ENCODE measurements at places on chromosomes 1 and 21.

DNA sequence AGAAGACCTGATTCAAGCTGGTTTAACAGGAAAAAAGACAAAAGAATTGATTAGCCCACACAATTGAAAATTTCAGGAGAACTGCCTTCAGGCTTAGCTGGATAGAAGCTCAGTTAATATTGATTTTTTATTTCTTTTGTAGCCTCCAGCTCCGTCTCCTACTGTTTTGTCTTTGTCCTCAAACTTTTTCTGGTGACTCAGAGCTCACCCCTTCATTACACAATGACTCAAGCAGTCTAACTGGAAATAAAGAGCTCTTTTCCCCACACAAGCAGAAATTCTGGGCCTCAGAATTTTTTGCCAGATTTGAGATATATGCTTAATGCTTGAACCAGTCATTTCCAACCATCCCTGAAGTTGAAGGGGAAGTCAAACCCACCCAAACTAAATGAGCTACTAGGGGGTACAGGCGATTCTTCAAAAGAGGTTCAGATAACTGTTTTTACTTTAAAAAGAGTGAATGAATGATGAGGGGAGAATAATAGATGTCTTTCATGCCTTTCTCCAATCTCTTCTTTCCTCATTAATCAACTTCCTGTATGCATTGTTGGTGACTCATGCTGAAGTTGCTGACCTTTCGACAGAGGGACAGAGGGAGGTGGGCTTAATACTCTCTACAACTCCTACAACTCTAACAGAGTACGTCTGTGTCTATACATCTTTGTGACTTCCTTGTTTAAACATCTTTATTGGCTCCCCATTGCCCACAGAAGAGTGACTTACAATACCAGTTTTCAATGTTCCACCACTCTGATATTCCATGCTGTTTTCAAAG is 6.2 kb upstream of the ACP6 start:
- DNase-seq, result no peak

GRCh38 chr21:26732432-26733221 is 112.6 kb downstream of the ADAMTS1 start:
- no peak for DNase-seq

DNA sequence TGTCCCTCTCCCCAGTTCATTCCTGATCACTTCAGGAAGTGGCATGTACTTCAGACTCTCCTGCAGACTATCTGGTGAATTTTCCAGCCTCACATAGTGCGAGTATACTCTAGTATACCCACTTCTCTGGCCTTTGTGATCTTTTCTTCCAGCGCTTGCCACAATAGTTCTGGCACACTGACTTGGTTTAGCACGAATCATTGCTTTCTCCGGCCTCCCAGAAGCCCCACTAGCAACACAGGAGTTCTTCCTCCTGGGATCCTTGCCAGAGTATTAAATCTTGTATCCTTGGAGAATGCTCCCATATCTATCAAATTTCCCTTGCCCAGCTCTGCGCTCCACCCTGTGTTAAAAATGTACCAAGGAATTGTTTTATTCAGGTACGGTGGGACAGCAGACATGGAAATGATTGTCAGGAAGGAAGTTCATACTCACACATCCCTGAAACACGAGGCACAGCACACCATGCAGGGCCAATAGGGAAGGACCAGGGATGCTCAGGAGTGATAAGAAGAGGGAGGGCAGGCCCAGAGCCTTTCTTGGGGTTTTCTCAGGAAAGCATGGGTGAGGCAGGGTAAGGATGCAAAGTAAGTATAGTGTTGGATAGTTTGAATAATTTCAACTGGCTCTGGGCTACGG is 136.7 kb downstream of the ADSS2 start:
- DNase-seq, result no peak

- no peak for DNase-seq
These were observed 35.9 kb downstream of the SLC30A1 start for GRCh38 chr1:211543025-211543424.

DNA sequence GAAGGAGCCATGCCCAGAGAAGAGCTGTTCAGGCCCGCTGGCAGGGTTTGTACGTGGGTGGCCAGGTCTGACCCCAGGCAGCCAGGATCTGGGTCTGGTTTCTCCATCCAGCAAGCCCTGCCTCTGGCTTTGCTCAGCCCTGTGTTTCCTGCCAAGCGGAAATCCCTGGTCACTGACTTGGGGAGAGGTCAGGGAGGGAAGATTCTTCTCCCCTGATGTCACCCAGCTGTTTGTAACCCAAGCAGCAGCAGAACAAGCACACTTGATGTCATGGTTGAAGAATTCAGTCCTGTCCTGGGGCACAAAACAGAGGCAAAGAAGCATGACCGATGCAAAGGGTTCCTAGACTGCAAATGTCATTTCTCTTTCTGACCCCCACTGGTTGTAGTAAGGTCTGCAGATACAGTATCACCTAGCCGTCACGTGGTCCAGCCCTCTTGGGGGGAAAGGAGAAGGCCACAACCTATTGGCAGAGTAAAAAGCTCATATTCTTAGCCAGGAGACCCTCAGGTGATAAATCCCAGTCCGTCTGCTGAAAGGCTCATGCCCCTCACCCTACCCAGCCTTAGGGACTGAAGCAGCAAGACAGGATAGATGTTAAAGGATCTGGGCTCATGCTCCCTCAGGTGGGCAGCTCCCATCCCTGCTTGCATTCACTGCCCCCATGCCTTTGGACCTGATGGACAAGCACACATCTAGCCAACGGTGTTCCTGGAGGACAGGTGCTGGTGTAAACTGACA is 120.9 kb downstream of the SYT2 start:
- no peak for DNase-seq

GRCh38 chr1:58573705-58574591 is 3.1 kb downstream of the TACSTD2 start:
- peak; percentile 33 for DNase-seq

GRCh38 chr1:245754463-245754961 is 599.7 kb downstream of the KIF26B start:
- DNase-seq, result no peak

DNA sequence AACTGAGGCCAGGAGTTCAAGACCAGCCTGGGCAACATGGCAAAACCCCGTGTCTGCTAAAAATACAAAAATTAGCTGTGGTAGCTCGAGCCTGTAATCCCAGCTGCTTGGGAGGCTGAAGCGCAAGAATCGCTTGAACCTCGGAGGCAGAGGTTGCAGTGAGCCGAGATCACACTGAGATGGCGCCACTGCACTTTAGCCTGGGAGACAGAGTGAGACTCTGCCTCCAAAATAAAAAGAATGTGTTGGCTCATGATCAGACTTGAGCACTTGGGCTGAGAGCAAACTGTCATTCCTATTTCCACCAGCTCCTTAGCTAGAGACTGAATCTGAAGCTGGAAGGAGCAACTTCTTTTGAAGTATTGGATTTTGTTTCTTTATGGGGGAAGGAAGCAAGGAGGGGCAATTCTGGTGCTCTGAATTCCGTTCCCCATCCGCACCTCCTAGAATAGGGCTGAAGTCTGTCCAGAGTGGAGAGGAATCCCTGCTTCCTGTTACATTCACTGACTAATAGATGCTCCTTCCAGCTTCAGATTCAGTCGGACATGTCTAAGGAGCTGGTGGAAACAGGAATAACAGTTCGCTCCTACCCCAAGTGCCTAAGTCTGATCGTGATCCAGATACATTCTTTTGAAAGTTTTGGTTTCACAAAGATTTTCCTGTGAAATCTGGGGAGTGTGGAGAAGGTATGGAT is 3.8 kb downstream of the ZNF672 start:
- no peak for DNase-seq

DNA sequence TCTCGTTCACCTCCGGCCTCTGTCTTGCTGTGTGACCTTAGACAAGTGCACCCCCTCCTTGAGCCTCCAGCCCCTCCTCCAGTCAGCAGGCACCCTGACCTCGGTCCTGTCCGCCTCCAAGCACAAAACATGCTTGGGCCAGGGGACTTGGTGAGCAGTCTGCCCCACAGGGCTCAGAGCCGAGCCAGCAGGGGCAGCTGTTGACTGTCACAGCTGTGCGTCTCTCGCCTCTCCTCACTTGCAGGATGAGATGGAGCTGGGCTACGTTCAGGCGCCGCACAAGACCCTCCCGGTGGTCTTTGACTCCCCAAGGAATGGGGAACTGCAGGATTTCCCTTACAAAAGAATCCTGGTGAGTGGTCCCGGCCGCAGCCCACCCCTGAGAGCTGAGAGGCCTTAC is 24.2 kb downstream of the PADI3 start:
- no peak for DNase-seq

GRCh38 chr1:97423403-97423802 is 497.4 kb downstream of the DPYD start:
- no peak for DNase-seq

- DNase-seq, result no peak
These were observed 90.2 kb upstream of the NGF start for GRCh38 chr1:115428256-115428655.

GRCh38 chr1:1959840-1960479 is 40.9 kb upstream of the TMEM52 start:
- DNase-seq, result peak; percentile 75

DNA sequence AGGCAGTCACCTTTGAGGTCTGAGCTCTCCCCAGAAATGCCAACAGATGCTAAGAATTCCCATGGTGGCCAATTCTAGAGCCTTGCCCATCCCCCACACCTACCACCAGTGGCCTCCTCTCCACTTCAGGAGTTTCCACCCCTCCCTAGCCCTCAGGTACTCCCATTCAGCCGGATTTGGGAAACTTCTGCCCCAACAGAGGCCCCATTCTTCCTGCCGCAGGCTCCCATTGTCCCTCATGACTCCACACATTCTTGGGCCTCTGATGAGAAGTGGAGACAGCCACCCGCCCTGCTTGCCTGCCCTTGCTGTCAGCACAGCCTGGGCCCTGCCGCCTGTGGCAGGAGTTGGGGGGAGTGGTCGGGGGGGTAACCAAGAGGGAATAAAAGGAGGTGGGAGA is 4.6 kb downstream of the BLACAT1 start:
- DNase-seq, result no peak

- DNase-seq, result no peak
These were observed 29.6 kb upstream of the COG2 start for GRCh38 chr1:230612651-230613050.

DNA sequence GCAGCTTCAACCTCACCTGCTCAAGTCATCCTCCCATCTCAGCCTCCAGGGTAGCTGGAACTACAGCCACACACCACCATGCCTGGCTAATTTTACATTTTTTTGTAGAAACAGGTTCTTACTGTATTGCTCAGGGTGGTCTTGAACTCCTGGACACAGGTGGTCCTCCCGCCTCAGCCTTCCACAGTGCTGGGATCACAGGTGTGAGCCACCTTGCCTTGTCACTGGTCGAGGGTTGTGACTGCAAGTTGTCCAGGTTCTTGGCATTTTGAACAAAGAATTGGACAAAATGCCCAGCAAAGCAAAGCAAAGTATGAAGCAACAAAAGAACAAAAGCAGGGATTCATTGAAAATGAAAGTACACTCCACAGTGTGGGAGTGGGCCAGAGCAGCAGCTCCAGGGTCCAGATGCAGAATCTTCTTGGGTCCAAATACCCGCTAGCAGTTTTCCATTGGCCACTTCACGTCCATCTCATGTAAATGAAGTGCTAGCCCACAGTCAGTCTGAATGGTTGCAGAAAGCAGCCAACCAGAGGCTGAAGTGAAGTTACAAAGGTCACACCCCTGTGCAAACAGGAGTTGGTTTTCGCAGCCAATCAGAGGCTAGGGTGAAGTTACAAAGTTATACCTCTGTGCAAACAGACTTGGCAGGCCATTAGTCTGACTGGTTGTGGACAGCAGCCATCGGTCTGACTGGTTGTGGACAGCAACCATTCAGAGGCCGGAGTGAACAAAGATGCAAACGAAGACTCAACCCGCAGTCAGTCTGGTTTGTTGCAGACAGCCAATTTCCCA is 109.5 kb upstream of the KIF26B start:
- no peak for DNase-seq

GRCh38 chr21:42038393-42038792 is 28.2 kb upstream of the ZBTB21 start:
- DNase-seq, result no peak

- DNase-seq, result no peak
These were observed 38.7 kb upstream of the NEK7 start for GRCh38 chr1:198118134-198118533.

- DNase-seq, result no peak
These were observed 6.0 kb downstream of the DOP1B start for GRCh38 chr21:36162631-36163030.

DNA sequence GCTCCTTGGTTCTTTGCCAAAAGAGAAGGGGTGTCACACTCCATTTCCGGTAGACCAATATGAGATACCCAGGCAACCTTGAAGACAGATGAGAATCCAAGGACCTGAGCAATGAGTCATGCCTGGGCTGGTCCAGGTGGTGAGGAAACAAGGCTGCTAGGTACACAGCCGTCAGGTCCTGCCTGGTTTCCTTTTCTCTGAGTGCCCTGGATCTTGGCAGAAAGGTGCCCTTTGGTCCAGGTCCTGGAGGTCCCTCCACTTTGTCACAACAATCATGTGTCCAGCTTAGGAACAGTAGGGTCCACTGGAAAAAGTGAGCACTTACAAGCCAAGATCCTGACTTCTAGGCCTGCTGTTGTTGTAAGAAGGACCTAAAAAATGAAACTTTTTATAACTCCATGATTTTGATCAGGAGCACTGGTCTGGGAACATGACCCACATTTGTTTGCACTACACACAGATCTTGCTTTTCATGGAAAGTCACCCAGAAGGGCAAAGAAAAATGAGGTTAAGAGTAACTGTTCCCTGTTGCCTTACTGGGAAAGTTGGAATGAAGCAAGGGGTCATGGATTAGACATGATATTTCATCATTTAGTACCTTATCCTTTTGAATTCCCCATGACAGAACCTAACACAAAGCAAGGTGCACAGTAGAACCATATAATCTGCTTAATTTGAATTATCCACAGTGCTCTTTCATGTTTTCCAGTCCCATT is 94.7 kb downstream of the PAPPA2 start:
- no peak for DNase-seq

- DNase-seq, result peak; percentile 32
These were observed 29.1 kb downstream of the TEX35 start for GRCh38 chr1:178541829-178542553.

Measured in stimulated activated CD8-positive, alpha-beta memory T cell treated with anti-CD3 and anti-CD28 coated beads, Interleukin-15, amount 100 ng/mL, for 48 hours (primary cell).